ENCODE measurements at places on chromosomes 13 and 19.

DNA sequence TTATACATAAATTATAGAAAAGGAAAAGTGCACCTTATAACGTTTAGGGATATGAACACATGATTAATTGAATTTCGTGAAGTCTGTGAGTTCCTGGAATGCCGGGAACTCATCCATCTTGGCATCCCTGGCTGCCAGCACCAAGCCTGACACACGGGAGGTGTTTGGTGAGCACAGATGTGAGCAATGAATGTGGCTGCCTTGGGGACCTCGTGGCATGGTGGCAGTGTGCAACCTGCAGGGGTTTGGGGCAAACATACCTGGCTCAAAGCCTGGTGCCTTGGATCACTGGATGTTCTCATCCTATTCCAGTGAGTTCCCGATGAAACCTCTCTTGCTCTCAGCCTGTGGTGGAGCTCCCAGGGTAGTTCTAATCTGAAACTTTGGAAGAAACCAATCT lies 10.4 kb upstream of the MAP2K2 start:
- DNase-seq, result no peak

DNA sequence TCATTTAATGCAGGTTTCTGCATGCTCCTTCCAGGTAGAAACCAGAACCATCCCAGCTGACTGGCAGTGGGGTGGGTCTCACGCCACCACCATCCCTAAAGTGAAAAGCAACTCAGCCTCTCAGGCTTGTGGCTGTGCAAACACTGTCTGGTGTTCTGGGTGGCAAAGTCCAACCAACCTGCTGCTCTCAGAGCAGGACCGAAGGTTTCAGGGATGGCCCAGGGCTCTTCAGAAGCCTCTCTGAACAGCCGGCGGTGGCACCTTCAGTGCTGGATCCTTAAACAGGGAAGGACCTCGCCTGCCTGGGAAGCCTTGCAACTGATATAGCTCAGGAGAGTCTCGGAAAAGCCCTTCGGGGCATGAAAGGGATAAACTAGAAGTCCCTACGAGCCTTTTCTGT lies 100.8 kb downstream of the COL4A1 start:
- DNase-seq, result no peak

DNA sequence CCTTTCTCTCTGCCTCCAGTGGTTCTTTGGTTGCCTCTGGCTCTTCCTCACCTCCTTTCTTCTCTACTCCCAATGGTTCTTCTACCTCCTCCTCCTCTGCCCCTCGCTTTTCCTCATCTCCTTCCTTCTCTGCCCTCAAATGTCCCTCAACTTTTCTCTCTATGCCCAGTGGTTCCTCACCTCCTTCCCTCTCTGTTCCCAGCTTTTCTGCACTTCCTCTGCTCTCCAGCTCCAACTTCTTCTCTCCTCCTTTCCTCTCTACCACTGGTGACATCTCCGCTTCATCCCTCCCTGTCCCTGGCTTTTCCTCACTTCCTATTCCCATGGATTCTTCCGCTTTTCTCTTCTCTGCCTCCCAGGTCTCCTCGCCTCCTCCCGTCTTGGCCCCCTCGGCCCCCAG lies 7.8 kb downstream of the PALM3 start:
- DNase-seq, result no peak

DNA sequence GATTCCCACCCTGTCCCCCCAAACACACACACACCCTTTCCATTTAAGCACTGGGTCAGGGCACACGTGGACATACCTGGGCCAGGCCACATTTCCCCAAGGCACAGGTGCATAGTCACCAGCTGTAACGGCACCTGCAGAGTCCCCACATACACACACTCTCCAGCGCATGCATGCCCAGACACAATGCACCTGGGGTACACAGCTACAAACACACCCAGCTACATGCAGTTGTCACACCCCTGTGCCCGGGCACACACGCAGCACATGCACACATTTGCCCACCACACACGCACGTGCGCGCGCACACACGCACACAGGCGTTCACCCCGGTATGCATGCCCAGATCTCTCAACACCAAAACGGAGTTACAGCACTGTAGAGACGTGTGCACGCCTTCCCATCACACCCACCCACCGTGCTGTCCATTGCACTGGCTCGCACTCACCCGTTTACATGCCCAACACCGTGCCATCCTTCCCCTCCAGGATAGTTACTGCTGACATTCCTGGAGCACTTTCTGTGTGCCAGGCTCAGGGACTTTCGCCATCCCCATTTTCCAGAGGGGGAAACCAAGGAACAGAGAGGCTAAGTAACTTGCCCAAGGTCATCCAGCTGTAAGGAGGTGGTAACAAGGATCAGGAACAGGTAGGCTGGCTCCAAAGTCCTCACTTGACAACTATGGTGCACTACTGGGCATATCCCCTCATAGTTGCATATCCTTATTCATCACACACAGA lies 749 bp upstream of the SHANK1 start:
- no peak for DNase-seq

DNA sequence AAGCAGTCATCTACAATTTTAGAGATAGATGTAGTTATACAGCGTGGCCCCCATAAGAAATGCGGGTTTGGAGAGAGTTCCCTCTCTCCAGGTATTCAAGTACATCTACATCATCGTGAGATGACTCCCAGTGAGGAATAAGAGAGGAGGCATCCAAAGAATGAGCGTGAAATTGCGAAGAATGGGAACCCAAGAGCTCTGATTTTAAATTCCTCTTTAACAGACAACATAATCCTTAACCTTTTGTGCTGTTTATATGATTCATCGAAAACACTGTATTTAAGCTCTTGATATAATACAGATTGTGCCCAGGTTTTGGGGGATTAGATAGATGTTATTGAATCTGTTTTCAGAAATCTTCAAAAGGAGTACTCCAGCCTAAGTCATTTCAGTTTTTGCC lies 161.5 kb downstream of the COG6 start:
- no peak for DNase-seq

- DNase-seq, result no peak
Measured at GRCh38 chr13:33870046-33870668, 52.2 kb downstream of the RFC3 start.

DNA sequence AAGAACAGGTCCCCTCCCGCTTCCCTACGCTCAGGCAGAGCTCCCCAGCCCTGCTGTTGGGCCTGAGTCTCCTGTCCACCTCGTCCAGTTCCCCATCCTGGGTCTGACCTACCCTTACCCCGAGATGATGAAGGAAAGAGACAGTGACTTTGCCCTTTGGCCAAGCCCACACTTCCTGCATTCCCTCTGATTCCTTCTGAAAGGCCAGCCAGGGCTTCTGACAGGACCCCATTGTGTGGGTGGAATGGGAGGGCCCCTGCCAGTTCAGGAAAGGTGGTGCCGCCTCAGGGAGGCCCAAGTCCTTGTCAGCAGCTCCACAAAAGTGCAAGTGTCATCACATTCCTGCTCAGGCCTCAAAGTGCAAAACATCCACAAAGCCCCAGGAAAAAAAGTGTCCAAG lies 177.8 kb downstream of the PAN3 start:
- no peak for DNase-seq

Measured in activated T-cell treated with anti-CD3 and anti-CD28 coated beads for 48 hours (primary cell).